H4 (cell line): ENCODE measurements at places on chromosomes 2 and 18. TPM values are rescaled to one million over a fixed set of nuclear protein-coding genes. Genes with fewer than 3 reads are reported as not detected.

Gene TEKT4
- total RNA-seq = not detected in 2 replicates

Gene FAM228A
- total RNA-seq = not detected in 2 replicates

Gene ARHGAP25
- total RNA-seq = 0.49 and 0.56 TPM in 2 replicates

Gene CASP8
- 24.2 and 27.2 TPM in 2 replicates for total RNA-seq

Gene SERPINB2
- 0.39 and 1.0 TPM in 2 replicates for total RNA-seq
